Naive B cell (primary cell): ENCODE measurements at places on chromosomes 6 and 20.

- no peak for DNase-seq
Measured at GRCh38 chr20:56890011-56890410, 260.9 kb downstream of the TFAP2C start.

GRCh38 chr20:13677241-13677640, 38.5 kb upstream of the TASP1 start:
- DNase-seq = no peak

GRCh38 chr6:31762878-31763618, 592 bp downstream of the SAPCD1 start:
- DNase-seq = no peak

DNA sequence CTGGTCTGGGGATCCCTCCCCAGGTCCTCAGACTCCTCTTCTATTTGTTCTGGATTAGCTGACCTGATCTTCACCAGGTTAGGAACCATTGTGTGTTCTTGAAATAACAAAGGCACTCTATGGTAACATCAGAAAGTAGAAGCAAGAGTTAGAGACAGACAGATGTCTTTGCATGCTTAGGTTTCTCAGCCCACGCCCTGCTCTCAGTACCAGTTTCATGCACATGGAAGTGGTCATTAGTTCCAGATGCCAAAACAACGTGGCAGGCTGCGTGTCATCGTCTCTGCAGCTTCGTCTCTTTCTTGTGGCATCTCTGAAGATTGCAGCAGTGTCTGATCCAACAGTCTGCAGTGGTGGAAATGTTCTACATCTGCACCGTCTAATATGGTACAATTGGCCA, 89.4 kb downstream of the PACRG start:
- no peak for DNase-seq

- DNase-seq = no peak
Measured at GRCh38 chr6:137134483-137134882, 39.0 kb downstream of the IL22RA2 start.
